ENCODE measurements at places on chromosomes 5 and 9.
A peak's percentile ranks its signal among the peaks of the same experiment; 100 is the strongest.

GRCh38 chr9:98318834-98319478 lies 63.5 kb upstream of the TBC1D2 start:
- peak; percentile 57 for DNase-seq

DNA sequence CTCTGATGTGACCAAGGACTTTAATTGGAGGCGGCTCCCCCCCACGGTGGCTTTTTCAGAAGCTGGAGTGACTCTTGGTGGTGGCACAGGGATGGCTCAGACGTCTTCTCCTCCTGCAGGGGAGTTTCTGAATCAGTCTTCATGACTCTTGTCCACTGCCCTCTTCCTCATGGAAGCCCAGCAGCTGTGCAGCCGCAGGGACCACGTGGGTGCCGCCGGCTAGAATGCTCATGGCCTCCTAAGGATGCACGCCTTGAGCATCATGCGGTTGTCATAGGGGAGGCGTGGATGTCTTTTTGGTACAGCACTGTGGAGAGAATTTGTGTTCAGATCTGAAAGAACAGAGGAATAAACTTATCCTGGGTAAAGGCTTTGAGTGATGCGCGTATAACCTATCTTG lies 1.3 kb downstream of the TEX53 start:
- DNase-seq = no peak

GRCh38 chr5:39020458-39020857 lies 53.7 kb downstream of the RICTOR start:
- no peak for DNase-seq

DNA sequence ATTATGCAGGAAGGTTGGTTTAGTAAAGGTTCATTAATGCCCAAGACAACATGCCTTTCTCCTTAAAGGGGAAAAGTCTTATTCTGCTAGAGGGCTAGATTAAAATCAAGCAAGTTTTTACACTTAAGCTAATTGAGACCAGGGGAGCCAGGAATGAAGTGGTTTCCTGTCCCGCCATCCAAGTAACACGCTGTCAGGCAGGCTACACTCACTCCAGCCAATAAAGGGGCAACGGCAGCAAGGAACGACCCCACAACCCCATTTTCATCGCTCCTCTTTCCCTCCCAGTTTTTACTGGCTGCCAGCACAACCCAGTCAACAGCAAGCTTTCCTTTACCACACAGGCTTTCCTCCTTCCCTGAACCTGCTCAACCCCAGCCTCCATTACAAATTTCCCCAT lies 225.1 kb downstream of the DCP2 start:
- DNase-seq = no peak

- no peak for DNase-seq
These were observed 21.1 kb downstream of the PSMB7 start for GRCh38 chr9:124394167-124394566.

DNA sequence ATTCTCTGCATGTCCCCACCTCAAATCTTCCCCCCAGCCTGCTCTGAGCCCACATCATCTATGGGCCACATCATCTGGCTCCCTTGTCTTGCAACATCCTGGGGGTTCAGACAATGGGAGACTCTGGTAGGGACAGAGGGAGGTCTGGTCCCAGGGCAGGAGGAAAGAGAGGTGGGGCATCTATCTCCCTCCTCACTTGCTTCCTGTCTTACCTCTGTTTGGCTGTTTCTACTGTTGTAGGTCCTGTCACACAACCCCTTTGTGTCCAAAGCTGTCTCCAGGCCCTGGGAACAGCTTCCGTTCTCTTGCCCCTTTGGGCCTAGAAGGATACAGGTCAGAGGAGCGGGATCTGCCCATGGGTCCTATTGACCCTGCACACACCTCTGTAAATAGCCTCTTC lies 227.2 kb downstream of the NSG2 start:
- DNase-seq = no peak

DNA sequence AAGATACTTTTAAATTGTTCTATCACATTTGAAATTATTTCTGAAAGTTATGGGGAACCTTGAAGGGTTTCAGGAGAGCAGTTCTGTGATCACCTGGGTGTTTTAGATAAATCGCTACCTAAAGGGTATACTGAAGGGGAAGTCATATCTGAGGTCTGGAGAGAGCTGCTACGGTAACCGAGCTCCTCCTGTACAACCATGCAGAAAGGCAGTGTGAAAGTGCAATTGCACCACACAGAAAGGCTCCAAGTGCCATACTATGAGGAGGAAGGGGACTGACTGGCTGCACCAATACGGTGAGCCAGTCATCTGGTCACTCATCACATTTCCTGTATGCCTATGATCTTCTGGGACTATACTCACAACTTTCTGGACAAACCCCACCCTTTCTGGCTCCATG lies 241.4 kb upstream of the SLC24A2 start:
- DNase-seq = no peak

- no peak for DNase-seq
These were observed 56.5 kb downstream of the SLC22A5 start for GRCh38 chr5:132425975-132426524.

GRCh38 chr5:72012906-72013305 lies 94.4 kb upstream of the MAP1B start:
- DNase-seq = no peak

- peak; percentile 29 for DNase-seq
These were observed 61.7 kb downstream of the PDE8B start for GRCh38 chr5:77272206-77272605.

- DNase-seq = peak; percentile 29
These were observed 6.4 kb upstream of the AGPAT2 start for GRCh38 chr9:136693490-136694162.

- DNase-seq = no peak
These were observed 8.5 kb downstream of the ANKH start for GRCh38 chr5:14863105-14863504.

- DNase-seq = no peak
These were observed 68.1 kb downstream of the YIPF5 start for GRCh38 chr5:144102361-144102760.

GRCh38 chr5:150189728-150190502 lies at the start of gene SLC6A7:
Gene SLC6A7, plus strand, starts transcription at chr5:150190062. Its CDS starts 266 bp downstream, at chr5:150190328.
- DNase-seq = no peak

GRCh38 chr5:76556511-76557221 lies 66.5 kb downstream of the F2RL2 start:
- DNase-seq = no peak

DNA sequence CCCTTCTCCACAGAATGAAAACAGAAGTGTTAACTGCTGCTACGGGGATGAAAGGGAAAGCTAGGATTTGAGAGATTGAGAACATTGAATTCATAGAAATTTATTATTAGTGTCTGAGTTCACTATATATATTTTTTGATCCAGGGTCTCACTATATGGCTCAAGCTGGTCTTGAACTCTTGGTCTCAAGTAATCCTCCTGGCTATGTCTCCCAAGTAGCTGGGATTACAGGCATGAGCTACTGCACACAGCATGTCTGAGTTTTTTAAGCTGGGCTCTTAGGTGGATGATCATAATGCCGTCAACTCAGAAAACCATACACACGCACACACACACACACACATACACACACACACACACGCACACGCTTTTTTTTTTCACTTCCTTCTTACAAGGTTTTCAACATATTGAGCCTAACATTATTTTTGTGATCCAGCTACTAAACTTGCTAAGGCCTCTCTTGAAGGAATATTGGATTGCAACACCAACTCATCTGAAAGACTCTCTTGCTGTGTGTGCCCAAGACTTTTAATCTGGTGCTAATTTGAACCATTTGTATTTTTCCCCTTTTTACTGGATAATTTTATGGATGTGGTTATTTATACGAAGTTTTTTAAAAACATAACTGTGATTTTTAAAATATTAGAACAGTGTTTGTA lies 1045.4 kb downstream of the DTWD2 start:
- DNase-seq = peak; percentile 11

DNA sequence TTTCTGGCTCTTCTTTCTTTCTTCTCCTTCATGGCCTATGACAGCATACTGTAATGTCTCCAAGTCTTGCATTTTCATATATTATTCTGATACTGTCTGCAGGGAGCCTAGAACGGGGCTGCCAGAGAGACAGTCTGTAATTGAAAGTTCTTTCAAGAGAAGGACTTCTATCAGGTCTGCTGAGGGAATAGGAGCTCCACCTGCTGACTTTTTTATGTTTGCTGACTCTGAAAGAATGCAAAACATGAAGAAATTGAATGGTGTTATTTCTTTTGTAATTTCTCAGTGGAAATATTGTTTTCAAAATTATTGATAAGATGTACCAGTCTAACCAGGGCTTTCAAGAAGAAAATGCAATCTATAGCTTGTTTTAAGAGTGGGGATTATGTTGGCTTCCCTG lies 121.9 kb upstream of the RFX3 start:
- DNase-seq = no peak

DNA sequence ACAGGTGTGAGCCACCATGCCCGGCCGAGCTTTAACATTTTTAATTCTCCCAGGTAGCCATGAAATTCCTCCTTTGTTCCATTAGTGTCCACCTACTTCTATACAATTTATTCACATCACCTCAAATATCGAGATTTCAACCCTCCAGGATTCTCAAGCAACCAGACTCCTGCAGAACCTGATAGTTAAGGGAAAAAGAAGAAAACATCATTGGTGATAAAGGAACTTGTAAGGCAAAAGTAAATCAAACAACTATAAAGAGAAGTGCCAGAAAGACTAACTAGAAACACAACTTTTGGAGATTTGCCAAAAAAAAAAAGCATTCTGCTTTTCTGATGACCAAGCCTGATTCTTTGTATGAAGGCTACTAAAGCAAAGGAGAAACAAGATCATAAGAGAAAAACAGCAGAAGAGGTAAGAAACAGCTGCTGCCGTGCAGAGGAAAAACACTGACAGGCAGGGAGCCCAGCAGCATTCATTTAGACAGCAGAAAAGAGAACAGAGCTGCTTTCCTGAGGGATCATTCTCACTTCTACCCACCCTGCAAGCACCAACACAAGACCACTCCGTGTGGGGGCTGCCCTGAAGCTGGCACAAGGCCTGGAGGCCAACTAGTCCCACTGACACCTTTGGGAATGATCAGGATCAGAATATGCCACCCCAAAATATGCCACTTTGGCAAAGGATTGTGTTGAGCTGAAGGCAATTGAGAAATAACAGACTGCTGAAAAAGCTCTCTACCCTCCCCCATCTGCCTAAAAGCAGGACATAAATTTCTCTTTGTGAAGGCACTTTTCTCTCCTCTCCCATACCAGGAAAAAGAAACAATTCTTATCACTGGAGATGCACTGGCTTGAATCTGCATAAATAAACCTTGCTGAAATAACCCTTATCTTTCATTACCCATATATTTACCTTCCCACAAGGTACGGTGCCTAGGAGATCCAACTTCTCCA lies 75.1 kb downstream of the ALDH7A1 start:
- peak; percentile 46 for DNase-seq

- DNase-seq = peak; percentile 73
These were observed 75.1 kb downstream of the MRPS27 start for GRCh38 chr5:72244862-72245371.

- no peak for DNase-seq
These were observed 80.0 kb upstream of the JAK2 start for GRCh38 chr9:4905135-4905490.

- no peak for DNase-seq
These were observed 418.3 kb upstream of the IRX4 start for GRCh38 chr5:2300861-2301574.

DNA sequence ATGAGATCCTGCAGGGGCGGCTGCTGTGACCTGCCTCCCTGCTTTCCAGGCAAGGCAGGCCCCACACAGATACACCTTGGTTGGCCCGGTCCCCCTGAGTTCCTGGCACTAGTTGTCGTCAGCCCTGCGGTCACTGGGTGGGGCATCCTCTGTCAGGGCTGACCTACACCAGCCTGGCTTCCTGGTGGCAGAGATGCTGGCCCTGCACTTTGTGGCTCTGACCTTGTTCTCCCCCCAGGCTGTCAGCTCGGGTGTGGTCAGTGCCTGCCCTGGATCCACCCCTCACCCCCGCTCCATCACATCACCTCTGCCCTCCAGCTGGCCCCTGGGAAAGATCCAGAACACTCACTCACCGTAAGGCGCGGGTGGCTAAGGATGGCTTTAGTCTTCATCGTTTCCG lies 74.1 kb downstream of the PHF2 start:
- DNase-seq = no peak

DNA sequence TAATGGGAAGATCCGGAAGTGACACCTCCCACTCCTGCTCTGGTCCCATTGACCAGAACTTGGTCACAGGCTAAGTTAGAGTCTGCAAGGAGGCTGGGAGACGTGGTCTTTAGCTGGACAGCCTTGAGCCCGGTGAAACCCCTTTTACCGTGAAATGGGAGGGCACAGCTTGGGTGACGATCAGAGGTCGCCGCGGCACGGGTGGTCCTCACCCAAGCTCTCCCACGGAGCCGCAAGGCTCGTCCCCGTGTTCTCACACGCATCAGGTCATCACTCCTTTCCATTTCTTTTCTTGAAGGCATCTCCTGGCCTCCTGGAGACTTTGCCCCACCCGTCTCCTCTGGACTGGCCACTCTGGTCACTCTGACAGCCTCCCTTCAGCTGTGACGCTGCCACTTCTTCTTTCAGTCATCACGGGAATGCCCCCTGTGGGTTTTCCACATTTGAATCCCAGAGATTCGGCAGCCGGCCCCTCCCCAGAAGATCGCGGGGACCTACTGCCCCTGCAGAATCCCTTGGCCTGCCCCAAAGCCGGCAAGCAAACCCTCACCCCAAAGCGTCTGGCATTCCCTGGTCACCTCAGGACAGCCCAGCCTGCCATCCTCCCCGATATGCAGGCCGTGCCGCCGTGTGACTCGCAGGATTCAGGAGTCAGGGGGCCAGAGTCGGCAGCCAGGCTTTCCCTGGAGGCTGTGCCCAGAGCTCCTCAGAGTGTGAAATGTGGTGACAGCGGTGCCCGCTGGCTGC lies 18.9 kb upstream of the EGFL7 start:
- DNase-seq = no peak

DNA sequence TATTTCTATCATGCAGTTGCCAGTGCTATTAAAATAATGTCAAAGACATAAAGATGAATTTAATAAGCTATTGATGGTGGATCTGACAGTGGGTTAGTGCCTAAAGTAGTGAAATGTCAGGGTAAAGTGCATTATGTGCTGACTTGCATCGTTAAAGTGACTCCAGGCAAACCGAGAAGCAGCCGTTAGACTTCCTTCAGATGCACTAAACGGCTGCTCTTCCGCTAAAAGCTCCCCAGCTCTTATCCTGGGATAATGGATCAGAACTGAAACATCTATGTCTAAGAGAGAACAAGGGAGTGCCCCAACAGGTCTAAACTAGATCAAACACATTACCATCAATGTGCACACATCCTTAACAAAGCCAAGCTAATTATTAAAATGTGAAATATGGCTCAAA lies 468.2 kb downstream of the NTRK2 start:
- no peak for DNase-seq

GRCh38 chr5:67208403-67208802 lies 11.8 kb upstream of the CD180 start:
- DNase-seq = no peak

DNA sequence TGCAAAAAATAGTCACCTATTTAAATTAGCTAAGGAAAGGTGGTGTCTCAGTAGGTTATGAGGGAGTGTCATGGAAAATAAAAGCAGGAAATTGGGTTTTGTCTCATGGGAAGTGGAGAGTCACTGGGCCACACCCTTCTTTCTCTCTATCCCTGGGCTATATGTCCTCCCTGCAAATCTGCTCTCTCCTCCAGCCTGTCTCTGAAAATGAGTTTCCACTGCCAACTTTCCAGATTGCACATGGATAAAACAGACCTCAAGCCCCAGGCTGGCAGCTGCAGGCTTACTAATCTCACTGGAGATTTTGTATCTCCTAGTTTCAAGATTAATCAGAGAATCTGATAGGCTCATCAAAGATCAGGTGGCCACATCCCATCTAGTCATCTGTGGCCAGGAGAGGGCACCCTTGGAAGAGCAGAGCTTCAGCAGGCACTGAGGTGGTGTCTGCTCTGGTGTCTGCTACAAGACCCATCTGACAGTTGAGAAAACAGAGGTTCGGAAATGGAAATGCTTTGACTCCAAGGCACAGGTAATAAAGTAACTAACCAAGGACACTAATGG lies 178.9 kb downstream of the MSX2 start:
- no peak for DNase-seq

All from EH (cell line).